ENCODE measurements at places on chromosomes 4 and X.

DNA sequence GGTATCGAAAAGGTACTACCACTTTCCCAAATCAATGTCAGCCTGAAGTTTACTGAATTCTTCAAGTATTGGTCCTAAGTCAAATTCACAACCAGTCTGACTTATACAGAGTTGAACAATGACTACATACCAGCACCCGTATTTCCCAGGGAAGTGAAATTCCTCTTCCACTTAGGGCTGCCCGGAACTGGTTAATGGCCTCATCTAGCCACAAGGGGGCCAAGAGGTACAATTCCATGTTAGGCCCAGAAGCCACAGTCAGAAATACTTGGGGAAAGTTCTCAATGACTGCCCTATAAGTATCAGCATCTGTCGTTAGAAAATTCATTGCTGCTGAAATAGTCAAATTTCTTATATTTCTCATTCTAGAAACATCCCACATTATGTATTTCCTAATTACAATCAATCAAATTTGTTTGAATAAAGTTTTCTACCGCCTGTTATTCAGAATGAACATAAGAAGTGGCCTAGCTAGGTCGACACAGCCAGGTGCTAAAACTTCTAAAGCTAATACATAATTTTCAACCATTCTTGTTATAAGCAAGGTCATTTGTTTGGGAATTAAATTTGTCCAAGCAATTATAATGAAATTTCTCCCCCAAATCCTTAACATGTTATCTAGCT is 5.6 kb upstream of the PCDH7 start:
- peak; percentile 12 for DNase-seq

DNA sequence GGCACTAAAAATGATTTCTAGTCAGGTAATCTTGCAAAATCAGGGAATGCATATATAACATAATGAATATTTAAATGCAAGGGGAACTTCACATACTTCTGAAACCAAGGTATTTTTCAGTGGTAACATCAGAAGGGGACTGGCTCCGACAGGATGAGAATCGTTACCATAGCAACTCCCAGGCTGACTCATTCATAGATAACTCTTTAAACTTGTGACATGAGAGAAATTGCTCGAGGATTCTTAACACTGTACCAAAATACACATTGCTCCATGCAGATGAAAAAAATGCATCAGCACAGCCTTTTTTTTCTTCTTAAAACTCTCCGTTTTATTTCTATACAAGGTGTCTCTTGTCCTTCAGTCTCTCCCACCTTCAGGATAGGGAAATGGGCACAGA is 114.3 kb downstream of the GABRB1 start:
- DNase-seq: no peak

DNA sequence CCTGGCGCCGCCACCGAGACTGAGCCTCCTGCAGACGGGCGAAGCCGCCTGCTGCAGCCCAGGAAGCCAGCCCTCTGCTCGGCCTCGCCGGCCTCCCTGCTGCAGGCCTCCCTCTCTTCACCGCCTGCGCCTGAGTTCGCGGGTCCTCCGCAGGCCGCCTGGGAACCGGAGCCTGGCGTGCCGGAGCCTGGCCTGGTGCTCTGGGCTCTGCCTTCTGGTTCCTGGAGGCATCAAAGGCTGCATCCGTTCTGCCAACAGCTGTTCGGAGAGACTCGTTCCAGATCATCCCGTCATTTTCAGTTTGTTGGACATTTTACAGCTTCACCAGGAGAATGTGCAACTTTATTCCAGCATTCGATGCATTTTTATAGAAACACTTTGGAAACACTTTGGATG is 178.0 kb downstream of the DCLK2 start:
- DNase-seq: no peak

- DNase-seq: no peak
These were observed 65.7 kb upstream of the PSAPL1 start for GRCh38 chr4:7500404-7500803.

- no peak for DNase-seq
These were observed 207.1 kb downstream of the SOWAHB start for GRCh38 chr4:76690906-76691275.

DNA sequence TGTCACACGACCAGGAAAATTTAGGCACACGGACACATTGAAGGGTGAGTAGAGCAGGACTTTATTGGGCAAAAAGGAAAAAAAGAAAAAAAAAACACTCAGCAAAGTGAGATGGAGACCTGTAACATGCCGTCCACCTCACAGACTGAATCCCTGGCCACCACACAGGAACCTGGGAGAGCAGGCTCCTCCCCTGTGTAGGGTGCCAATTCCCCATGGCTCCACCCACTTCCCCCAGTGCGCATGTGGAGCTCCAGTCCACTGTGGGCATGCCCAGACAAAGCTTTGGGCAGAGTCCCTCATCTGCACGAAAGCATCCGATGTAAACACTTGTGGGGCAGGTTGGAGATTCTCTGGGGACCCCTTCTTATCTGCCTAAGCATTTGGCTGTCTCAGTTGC is 23.6 kb upstream of the CBR4 start:
- DNase-seq: no peak

DNA sequence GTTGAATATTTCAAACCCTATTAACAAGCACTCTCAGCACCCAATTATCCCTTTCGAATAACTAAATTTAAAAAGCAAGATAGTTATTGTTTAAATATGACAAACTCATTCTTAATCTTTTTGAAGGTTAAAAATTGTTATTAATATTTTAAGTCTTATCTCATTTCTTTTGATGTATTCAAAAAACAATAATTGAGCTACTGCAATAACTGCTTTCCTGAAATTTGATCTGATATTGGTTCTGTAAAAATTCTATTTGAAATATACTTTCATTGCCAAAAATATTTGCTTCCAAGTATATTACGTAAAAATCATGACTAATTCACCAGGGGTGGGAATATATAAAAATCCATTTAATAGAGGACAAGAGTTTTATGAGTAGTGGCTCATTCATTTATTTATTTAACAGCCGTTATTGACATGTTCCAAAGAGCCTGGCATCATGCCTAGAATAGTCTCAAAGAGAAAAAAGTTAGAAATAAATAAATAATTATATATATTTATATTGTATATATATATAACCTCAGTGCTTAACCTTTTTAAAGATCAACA is 34.4 kb downstream of the GLRA3 start:
- DNase-seq: no peak

- DNase-seq: no peak
These were observed 814.8 kb upstream of the IGFBP7 start for GRCh38 chr4:57924951-57925350.

GRCh38 chrX:7950865-7951264 is 23.7 kb upstream of the PNPLA4 start:
- no peak for DNase-seq

DNA sequence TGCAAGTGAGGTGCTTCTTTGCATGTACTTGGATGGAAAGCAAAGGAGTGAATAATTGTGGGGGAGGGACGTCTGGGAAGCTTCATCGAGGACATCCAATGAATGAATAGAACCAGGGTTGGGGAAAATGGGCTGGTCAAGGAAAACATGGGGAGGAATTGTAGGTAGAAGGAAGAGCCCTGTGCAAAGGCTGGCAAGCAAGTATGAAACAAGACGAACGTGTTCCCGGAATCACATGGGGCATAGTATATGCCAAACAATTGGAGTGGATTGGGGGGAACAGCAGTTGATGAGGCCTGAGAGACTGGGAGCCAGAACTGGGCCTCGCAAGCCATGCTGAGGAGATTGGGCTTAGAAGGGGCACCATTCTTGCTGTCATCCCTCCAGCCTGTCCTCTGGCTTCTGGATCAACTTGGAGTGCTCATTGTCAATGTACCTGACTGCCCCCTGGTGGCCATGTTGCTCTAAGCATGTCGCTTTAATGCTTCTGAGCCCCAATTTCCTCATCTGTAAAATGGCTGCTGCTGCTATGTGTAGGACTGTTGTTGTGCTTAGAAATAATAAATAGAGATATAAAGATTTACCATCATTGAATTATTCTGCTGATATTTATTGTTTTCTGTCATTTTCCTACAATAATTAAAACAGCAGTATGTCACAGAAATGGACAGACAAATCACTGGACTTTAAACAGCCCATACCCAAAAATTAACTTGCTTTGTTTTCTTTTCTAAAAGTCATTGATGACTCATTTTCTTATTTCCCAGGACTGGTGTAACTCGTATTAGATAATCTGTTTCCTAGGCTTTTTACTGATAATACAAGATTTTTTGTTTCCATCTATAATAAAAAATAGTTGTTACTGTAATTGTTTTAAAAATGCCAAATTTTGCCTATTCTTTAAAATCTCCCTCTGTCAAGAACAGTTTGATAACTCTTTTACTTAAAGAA is 66.4 kb downstream of the JADE3 start:
- DNase-seq: peak; percentile 84

- DNase-seq: no peak
These were observed 21.9 kb upstream of the ZNF81 start for GRCh38 chrX:47814851-47815250.
